ENCODE measurements at places on chromosomes 2 and 18. TPM values are rescaled to one million over a fixed set of nuclear protein-coding genes. Genes with fewer than 3 reads are reported as not detected.
A peak's percentile ranks its signal among the peaks of the same experiment; 100 is the strongest.

DNA sequence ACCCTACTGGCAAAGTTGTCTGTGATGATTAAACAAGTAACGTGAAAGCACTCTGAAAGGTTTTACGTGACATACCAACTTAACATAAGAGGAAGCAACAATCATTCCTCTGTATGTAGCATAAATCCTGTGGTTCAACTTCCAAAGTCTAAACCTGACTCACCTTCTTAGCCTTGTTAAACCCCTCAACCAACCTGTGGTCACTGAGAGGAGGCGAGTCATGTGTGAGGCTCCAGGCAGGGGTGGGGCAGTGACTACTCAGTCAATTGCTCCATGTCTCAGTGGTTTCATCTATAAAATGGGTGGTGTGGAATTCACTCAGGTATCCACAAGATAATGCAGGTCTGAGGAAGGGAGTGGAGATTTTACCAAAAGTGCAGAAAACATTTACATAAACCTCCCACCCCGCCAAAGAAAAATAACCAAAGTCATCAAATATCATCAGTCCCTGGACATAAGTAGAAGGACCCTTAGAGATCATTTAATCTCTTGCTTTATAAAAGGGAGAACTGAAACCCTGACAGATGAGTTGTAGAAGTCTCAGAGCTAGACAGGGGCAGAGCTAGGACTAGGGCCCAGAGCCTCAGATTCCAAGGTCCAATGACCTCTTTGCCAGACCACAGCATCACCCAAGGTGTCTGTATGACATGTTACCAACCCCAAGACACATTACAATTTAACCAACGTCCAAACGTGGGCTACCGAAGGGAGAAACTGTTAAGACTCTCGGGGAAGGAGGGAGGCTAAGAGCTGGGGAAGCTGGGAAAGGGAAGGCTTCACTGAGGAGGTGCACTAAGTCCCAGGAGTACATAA, 3.7 kb upstream of the PCBP1 start:
- DNase-seq = no peak

The MTCL1 gene
- polyA plus RNA-seq = 16.7 TPM

The CELF4 gene
- polyA plus RNA-seq = 8.8 TPM

DNA sequence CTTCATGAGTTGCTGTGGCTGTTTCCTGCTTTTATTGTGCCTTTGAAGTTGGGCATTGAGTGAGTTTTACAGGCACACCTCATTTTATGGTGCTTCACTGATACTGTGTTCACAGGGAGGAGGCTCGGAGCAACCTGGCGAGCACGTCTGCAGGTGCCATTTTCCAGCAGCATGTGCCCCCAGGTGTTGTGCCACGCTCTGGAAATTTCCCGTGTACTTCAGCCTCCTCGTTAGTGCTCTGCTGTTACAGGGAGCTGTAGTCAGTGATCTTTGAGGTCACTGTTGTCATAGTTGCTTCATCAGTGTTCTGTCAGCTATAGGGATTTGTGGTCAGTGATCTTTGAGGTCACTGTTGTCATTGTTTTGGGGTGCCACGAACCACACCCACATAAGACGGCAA, 20.1 kb downstream of the CTDP1 start:
- DNase-seq = no peak

- peak; percentile 25 for DNase-seq
These were observed 97.7 kb upstream of the SIX3 start for GRCh38 chr2:44843641-44844310.
